Stimulated activated CD4-positive, alpha-beta T cell treated with anti-CD3 and anti-CD28 coated beads, Interleukin-15, amount 100 ng/mL, for 1 hour (primary cell): ENCODE measurements at places on chromosomes 13 and 19.

GRCh38 chr13:106637519-106637918 lies 69.6 kb upstream of the ARGLU1 start:
- no peak for DNase-seq

- DNase-seq: no peak
These were observed 1042.9 kb downstream of the UQCRFS1 start for GRCh38 chr19:28170066-28170465.

DNA sequence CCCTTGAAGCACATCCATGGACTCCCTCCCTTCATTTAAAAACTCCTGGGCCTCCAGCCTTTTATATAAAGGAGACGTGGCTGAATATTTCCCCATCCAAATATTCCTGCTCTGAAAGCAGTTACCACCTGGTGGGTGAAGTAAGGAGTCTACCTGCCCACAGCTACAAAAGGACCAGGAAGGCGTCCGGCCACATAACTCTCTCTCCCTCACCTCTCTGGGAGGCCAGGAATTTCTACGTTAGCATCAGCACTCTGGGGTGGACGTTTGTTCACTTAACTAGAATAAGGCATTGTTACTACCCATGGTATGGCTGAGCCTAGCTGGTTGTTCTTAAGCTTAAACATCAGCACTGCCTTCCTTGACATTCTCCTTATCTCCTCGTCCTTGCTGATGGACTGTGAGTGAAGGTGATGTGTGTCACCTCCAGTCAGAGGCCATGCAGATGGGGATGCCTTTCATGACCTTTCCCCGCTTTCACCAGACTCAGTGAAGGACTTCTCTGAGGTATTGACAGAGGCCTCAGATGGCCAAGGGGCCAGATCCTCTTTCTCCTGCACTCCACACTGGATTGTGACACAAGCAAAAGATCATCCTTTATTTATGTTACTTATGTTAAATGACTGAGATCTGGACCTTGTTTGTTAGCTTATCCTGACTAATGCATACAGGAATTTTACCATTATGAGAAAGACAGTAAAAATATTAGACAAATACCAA lies 22.2 kb upstream of the KPNA3 start:
- DNase-seq: no peak

- DNase-seq: no peak
These were observed 1058.2 kb downstream of the PCDH9 start for GRCh38 chr13:66171920-66172319.

- no peak for DNase-seq
These were observed 6.7 kb downstream of the ZNF525 start for GRCh38 chr19:53372196-53372595.

DNA sequence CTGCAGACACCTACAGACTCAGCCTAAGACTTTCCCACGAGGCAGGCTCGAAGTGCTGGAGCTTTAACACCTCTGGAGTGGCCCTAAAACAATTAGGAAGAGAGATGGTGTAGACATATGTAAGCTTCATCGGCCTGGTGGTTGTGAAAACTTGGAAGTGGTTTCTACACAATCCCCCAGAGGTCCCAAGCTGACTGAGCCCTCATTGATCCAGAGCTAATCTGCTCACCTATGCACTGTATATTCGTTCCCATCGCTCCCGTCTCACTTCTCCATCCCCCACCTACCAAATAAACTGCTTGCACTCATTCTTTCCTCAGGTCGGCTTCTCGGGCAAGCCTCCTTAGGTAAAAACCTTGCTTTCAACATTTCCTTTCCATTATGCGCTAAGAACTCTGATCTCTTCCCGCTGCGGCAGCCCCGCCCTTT lies 767 bp upstream of the ZNF793 start:
- no peak for DNase-seq

DNA sequence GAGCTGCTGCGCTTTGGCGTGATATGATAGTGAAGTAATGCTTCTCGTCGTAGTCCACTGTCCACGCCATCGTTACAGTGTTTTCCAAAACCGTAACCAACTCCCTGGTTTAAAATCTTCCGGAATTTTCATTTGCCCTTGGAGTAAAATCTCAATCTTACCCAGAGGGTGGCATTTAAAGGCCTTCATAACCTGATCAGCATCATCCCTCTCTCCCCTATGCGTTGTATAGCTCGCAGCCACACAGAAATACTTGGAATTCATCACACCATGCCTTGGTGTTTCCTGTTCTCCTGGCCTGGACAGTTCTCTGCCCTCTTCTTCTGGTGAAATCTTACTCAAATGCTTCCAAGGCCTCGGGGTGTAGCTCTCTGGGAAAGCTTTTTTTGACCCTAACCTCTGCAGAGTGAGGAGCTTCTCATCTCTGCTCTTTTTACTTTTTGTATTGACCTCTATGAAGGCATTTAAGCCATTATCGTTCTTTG lies 839 bp downstream of the MPHOSPH8 start:
- DNase-seq: no peak

- no peak for DNase-seq
These were observed 242.2 kb downstream of the B3GLCT start for GRCh38 chr13:31441800-31442510.

- no peak for DNase-seq
These were observed 23.4 kb upstream of the ZNF561 start for GRCh38 chr19:9644472-9644871.

- DNase-seq: no peak
These were observed 3.5 kb downstream of the GAMT start for GRCh38 chr19:1397838-1398237.

GRCh38 chr19:49006905-49007304 lies 10.0 kb downstream of the LHB start:
- no peak for DNase-seq

GRCh38 chr13:54599413-54599812 lies 1570.8 kb downstream of the OLFM4 start:
- no peak for DNase-seq

GRCh38 chr19:29410601-29411000 lies 115.2 kb upstream of the VSTM2B start:
- no peak for DNase-seq

- DNase-seq: no peak
These were observed 63.5 kb downstream of the TSHZ3 start for GRCh38 chr19:31285744-31286143.

DNA sequence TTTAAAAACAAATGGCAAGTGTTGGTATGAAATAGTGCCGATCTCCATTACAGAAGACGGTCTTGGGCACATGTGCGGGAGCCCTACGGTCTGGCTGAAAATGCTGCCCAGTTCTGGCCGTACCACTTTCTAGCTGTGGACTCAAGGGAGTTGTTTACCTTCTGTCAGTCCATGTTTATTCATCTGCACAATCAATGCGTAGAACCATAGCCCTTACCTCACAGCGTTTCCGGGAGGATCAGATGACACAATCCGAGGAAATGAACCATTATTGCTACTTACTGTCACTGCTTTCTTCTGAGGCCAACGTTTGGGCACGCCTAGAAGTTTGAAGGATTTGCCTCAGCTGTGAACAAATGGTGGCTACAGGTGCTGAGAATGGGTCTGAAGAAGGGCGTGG lies 31.2 kb downstream of the GADD45B start:
- no peak for DNase-seq

GRCh38 chr19:46719629-46720502 lies 3.0 kb upstream of the PRKD2 start:
- DNase-seq: no peak

DNA sequence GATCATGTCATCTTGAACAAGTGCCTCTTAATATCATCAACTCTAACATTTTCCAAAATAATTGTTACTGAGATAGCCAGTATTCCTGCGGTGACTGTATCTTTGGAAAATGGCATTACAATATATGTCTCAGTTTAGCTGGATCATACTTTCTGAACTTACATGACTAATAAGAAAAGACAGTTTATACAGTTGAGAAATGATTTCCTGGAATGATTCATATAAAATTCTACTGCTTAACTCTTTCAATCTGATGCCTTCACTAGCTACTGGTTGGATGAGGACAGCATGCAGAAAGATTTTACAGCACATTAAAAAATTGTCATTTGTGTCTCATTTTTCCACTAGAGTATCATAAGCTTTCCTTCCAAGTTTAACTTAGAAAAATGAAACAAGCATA lies 302.1 kb downstream of the PCDH17 start:
- no peak for DNase-seq

GRCh38 chr13:91955546-91956355 lies 557.3 kb downstream of the GPC5 start:
- no peak for DNase-seq

- DNase-seq: no peak
These were observed 87.5 kb downstream of the ING1 start for GRCh38 chr13:110801044-110801443.

DNA sequence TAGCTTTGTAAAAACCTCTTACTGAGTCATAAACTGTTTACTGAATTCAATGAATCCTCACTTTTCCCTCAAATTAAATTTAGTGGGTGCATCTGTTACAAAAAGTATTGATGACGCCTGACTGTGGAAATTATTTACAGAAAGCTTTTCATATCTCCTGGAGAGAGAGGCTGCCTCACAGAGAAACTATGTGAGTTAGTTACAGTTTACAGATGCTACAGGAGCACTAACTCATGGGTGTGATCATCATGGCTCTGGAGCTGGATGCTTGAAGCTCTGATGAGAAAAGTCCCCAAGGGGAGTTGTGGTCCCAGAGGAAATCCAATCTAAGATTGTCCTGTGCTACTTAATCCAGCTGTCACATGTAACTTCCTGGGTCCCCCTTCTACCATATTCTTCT lies 590.8 kb downstream of the LMO7 start:
- DNase-seq: no peak

- DNase-seq: no peak
These were observed 142.1 kb upstream of the VSTM2B start for GRCh38 chr19:29383696-29384095.

DNA sequence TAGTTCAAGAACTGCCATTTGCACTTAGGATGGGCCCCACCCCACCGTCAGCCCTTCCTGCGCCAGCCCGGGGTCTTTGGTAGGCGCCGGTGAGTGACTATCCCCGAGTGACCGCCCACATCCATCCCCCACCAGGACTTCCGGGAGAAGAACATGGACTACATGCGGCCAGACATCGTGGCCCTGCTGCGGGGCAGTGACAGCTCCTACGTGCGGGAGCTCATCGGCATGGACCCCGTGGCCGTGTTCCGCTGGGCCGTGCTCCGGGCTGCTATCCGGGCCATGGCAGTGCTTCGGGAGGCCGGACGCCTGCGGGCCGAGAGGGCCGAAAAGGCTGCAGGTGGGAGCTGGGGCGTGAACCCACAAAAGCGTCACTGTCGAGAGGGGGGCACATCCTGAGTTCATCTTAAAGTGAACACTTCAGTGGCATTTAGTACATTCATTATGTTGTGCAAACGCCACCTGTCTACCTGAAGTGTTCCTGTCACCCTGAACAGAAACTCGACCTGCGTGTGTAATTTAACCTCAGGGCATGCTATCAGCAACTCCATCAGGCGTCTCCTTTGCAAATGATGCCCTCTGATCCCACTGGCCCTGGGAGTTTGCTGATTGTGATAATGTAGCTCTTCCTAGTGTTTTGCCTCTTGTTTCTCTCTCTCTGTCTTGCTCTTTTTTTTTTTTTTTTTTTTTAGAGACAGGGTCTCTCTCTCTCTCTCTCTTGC lies 42.4 kb upstream of the USE1 start:
- no peak for DNase-seq

DNA sequence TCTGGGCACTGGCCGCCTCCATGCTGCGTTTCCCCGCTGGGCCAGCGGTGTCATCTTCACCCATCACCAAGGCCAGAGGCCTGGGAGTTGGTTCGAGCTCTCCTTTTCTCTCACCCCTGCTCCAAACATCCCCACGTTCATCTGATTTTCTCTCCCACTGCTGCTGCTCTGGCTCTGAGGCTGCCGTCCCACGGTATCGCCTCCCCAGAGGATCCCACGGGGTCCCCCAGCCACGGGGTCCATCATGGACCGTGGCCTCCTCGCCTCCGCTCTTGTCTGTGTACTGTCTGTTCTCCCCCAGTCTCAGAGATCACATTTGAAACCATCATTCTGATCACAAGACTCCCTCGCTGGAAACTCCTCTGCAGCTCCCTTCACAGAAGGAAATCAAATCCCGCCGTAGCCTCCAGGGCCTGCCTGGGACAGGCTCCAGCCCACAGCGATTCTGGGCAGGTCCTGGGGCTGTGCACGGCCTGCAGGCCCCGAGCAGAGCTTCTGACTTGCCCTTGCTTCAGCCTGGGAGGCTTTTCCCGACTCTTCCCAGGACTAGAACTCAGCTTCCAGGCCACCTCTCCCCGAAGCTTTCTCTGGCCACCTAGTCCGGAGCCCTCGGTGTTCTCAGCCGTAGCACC lies 64.2 kb downstream of the SOX1 start:
- DNase-seq: no peak

GRCh38 chr19:33750587-33751435 lies 45.9 kb upstream of the KCTD15 start:
- no peak for DNase-seq
